Cerebellar cortex (tissue), 1 donor: ENCODE measurements at places on chromosomes 6 and 20.

- peak; percentile 3 for DNase-seq
These were observed 274.1 kb downstream of the CLIC5 start for GRCh38 chr6:45741437-45742171.

GRCh38 chr6:87078983-87079616, 15.8 kb downstream of the CGA start:
- peak; percentile 66 for DNase-seq

DNA sequence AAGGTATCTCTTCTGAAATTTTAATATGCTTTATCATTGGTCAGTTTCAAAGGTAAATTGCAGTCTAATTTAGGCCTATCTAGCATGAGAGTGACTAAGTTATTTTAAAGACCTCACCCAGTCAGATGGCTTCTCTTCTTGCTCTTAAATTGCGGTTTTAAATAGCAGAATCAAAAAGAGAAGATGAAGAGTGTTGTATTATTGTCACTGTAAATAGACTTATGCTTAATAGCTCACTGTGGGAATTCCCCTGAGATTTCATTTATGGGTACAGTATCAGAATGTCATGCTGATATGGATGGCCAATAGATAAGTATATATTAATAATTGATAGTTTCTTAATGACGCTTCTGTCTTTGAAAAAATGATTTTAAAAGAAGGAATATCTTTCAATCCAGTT, 35.7 kb downstream of the AIG1 start:
- DNase-seq = no peak

DNA sequence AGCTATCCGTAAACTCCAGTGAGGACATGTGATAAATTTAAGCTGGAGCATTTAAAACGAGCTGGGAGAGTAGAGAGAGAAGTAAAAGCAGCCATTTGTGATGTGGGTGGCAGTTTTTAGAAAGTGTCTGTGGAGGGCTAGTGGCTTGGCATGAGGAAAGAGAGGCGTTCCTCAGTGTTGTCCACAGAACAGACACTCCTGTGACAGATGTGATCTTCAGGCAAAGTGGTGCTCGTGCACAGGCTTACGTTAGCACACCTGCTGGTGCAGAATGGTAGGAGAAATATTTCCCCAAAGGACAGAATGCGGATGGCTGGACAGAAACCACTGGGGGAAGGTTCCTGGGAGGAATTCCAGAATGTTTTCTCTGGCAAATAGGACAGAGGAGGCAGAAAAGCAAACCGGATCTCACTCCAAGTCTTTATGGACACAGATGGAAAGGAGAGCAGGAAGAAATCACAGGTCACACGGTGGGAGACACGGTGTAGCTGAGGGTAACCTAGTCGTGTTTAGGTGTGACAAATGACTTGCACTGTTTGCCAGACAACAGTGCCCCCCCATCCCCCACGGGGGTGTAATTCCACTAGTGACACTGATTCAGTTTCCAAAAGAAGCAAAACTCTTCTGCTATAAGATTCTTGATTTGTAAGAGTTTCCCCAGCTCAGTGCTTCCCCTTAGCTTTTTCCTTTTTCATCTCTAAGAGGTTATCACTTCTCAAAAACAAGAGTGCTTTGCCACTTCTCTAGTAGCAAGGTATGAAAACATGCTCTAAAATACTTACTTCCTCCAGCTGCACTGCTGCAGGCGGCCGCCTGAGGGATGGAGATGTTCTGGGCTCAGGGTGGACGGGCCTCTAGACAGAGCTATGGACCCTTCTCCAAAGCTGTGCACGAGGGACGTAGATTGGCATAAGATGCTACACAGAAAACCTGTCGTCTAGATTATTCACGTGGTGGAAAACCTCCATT, 293.2 kb downstream of the QKI start:
- DNase-seq = no peak

GRCh38 chr6:135941275-135942025, 89.9 kb downstream of the PDE7B start:
- DNase-seq = no peak

DNA sequence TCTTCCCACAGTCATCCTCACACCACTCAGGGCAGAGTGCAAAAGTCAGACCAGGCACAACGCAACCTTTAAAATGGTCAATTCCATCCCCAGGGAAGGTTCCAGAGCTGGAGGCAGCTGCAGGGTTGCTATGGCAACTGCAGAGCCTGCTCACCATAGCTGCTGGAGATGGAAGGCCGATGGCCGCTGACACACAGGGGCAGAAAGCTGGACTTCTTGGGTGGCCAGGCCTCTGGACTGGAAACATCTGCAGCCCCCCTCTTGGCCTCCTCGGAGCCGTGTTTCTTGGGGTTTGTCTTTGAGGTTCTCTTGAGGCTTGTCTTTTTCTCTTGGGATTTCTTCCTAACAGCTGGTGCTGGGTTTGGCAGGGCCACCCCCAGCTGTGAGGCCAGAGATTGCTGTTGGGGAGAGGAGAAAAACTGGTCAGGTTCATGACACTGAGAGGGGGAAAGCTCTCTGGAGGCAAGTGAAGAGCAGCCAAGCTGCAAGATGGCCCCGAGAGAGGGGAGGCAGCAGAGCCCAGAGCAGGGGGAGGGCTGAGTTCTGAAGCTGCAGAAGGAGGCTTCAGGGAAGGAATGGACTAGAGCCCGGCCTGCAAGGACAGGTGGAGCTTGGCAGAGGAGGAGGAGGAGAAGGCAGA, 10.2 kb downstream of the BNIP5 start:
- DNase-seq = no peak

GRCh38 chr6:39104528-39104927, 10.5 kb downstream of the SAYSD1 start:
- DNase-seq = no peak

- no peak for DNase-seq
These were observed 236.5 kb downstream of the HACE1 start for GRCh38 chr6:104623052-104623690.

- no peak for DNase-seq
These were observed 18.1 kb downstream of the ADGRB3 start for GRCh38 chr6:68653074-68653705.

- DNase-seq = peak; percentile 73
These were observed 75.7 kb downstream of the NCOA7 start for GRCh38 chr6:125866433-125866832.

- DNase-seq = no peak
These were observed 74.5 kb downstream of the PSMG4 start for GRCh38 chr6:3333263-3333662.

- DNase-seq = no peak
These were observed 474.4 kb upstream of the HSF2 start for GRCh38 chr6:121925024-121925423.

DNA sequence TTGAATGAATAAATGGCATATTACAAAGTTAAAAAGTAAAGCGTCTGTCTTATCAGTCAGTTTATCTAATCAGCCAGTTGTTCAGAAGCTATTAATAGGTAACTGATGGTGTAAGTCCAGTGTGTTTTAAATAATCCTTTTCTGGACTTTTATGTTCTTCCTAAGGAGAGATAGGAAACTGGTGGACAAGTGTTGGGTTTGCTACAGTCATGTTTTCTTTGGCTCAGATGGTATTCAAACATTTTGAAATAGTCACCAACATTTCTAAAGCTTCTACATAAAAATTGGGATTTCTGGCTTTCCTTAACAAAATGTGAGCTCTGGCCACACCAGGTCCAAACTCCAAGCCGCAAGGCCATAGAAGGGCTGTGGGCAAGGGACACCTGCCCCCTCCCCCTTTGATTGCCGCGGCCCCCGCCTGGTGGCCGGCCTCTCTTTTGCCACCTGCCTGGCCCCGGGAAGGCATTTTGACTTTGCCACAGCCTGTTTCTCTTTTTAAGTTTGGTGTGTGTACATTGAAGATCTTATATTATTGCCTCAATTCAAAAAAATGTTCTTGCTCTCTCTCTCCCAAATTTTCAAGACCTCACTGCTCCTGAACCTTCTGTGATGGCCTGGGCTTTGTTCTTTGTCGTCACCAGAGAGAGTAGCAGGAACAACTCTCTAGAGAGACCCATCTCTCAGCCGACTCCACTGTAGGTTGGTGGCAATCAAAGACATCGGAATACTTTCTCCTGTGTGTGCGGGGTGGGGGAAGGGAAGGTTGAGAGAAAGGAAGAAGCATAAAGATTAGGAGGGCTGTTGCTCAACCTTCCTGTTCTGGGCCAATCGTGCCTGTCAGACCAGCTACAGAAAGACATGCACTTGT, 84.0 kb upstream of the ZNF217 start:
- no peak for DNase-seq
